GM13976 (cell line): ENCODE measurements at places on chromosomes 7 and 10.

- no peak for DNase-seq
Measured at GRCh38 chr7:48511080-48511479, 339.8 kb downstream of the ABCA13 start.

GRCh38 chr7:116522247-116522646 lies 2.6 kb upstream of the CAV1 start:
- DNase-seq, result no peak

DNA sequence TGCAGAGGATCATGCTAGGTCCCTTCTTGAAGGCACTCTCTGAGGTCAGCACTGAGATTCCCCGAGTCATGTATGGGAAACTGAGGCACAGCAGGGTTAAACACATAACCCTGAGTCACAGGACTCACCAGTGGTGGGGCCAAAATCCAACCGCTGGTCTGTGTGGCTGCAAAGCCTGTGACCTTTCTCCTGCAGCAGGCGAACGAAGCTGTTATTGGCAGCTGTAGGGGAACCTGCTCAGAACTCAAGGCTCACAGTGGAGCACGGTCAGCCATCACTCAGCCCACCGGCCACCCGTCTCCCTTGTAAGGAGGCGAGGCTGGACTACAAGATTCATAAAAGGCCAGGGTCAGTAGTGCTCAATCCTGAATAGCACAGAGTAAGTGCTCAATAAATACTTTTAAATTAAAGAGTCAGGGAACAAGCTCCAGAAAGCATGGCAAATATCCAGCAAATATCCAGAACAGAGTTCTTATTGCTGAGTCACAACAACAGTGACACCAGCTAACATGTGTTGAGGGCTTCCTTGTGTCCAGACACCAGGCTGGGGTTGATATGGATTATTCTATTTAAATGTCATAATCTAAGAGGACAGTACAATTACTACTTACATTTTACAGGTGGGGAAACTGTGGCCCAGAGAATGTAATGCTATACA lies 34.9 kb downstream of the CHST15 start:
- DNase-seq, result no peak

DNA sequence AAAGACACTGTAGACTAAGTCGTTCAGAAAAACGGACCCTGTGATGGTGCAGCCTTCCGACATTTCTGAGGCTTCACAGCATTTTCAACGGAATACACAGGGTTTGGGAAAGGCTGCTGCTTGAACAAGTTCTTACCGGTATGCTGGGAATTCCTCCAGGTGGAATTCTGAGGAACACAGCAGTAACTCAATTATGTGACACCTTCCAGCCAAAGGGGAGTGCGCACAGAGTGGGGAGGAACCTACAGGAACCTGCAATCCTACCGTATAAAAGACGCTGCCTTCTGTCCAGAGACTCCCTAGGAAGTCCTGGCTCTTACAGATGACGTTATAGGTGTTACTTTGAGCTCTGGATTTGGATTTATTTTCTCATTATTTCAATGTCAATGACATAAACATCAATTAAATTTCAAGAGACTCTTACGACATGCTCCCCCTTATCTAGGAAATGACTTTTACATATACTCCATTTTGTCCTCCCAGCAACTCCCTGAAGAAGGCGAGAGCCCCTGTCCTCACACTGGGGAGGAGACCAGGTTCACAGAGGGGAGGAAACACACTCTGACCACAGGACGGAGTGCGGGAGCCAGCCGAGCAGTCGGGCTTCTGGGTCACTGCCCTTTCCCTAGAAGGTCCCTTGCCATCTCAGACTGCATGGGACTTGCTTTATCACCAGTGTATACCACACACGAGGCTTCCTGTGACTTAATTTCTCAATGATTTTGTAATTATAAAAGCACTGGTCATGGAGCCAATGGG lies 27.9 kb downstream of the VIPR2 start:
- DNase-seq, result no peak

GRCh38 chr7:53531-53930 lies 138.8 kb upstream of the FAM20C start:
- DNase-seq, result no peak

- DNase-seq, result no peak
Measured at GRCh38 chr7:15780271-15780670, 93.8 kb upstream of the MEOX2 start.

GRCh38 chr7:139490130-139490529 lies 6.7 kb upstream of the KLRG2 start:
- no peak for DNase-seq

DNA sequence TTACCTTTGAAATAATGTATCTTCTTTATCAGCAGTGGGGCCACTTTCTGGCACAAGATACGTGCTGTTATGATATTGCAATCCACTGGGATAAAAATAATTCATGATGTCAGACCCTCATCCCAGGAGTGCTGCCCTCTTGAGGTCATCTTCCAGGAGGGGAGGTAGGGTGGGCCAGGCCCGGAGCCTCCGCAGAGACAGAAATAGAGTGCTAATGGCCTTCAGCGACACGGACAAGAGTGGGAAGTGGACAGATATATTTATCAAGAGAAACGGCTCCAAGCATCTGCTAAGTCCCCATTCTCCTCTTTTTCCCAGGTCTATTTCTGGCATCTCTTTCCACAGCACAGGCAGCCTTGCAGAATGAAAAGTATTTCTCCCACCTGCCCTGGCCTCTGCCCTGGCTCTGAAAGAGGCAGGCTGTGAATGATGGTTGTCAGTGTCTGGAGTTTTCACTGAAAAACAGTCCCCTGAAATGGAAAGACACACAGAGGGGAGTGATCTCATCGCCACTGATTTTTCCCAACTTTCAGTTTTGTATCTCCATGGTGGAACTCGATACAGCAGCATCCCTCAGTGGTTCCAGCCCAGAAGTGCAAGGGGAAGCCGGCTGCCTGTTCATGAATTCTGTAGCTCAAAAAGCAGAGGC lies 251.7 kb upstream of the MYO3A start:
- no peak for DNase-seq
